Activated naive CD8-positive, alpha-beta T cell treated with anti-CD3 and anti-CD28 coated beads, Interleukin-2, amount 50 U/mL, for 16 hours (primary cell): ENCODE measurements at places on chromosomes 2 and 18.

DNA sequence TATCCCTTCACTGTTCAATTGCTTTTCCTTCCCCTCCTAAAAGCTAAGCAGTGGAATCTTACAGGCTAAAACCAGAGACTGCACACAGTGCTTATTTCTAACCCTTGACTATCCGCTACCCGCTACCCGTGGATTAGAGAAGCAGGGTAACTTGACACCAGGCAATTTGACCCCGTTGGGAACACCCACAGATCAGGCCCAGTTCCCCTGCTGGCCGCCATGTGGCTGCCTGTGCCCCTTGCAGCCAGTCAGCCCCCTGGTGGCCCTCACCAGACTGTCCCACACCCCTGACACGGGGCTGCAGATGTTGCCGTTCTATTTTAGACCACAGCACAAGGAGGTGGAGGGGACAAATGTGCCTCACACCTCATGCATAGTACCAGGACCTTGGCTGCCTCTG lies 74.8 kb downstream of the TXNL1 start:
- DNase-seq, result no peak

DNA sequence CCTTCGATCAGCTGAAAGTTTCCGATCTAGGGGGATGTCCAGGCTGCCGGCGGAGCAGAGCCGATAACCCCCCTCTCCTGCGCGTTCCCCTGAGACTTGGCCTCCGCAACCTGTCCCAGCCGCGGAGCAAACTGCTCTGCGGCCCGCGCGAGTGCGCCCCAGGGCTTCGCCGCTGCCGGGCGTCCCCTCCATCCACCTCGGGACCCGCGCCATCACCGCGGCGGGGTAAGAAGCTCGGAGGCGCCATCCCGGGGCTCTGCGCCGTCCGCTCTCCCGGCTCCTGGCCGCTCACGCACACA lies 990 bp upstream of the GDF7 start:
- no peak for DNase-seq

- no peak for DNase-seq
Measured at GRCh38 chr18:10370716-10371115, 83.7 kb upstream of the APCDD1 start.

DNA sequence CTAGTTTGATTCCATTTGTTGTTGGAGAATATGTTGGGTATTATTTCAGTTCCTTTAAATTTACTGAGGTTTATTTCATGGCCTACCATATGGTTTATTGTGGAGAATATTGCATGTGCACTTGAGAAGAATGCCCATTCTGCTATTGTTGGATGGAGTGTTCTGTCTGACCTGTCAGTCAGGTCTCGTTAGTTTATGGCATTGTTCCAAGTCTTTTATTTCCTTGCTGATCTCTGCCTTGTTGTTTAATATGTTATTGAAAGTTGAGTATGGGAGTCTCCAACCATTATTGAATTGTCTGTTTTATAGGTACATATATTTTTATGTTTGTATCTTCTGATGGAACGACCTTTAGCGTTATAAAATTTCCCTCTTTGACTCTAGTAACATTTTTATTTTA lies 86.3 kb downstream of the PTPN4 start:
- no peak for DNase-seq

GRCh38 chr2:105291981-105292380 lies 37.6 kb downstream of the TGFBRAP1 start:
- no peak for DNase-seq

DNA sequence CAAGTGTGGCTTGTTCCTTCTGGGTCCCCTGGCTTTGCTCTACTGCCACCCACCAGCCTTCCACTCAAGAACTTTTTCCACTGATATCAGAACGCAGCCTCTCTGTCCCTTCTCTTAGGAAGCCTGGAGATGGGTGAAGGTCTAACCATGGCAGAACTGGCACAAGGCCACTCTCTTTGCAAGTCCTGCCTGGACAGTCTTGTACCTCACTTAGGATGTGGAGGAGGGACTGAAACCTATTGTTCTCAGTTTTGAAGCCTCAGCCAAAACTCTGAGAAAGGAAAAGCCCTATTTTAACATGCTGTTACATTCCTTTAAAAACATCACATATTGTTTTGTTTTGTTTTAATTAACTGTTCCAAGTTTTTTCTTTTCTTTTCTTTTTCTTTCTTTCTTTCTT lies 58.9 kb upstream of the NCOA1 start:
- no peak for DNase-seq

- no peak for DNase-seq
Measured at GRCh38 chr2:18213986-18214385, 335.5 kb downstream of the KCNS3 start.

DNA sequence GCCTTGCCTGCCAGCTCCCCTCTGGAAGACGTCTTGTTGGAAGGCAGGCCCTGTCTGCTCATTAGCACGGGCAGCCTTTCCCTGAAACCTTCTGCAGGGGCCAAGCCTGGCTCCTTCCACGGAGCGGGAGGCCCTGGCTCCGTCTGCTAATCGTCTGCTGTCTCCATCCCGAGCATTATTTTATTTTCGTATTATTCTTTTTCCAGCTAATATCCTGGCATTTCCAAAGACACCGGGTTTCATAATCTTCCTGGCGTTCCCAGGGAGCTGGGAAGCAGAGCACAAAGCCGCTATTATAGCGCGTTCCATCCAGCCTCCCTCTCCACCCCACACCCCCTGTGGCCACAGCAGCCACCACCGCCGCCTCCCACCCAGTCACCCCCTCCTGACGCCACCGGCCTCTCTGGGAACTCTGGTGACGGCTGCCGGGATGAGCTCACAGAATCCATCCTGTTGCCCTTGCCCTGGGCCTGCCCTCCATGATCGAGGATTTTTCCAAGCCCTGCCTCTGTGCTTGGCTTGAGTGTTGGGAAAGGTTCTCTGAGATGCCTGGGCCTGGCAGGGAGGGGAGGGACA lies 125.5 kb downstream of the DYSF start:
- DNase-seq, result no peak

DNA sequence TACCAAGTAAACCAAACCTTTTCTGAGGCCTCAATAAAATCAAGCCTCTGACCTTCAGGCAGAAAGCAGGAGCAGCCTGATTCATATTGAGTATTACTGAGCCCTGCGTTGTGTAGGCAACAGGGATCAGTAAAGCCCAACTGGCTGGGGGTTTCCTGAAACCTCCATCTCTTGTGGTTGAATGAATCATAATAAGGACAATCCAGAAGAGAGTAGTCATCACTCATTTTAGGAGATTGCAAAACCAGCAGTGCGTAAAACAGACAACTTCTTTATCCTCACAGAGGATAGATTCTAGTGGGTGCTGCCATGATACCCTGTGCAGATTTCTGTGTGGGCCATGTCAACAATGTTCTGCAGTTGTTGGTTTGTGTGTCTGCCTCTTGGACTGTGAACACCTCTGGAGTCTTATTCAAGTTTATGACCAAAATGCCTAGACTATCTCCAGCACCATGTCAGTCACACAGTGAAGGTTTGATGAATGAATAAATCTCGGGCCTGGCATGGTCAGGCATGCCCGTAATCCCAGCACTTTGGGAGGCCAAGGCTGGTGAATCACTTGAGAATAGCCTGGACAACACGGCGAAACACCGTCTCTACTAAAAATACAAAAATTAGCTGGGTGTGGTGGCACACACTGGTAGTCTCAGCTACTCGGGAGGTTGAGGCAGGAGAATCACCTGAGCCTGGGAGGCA lies 51.8 kb upstream of the RAB27B start:
- DNase-seq, result no peak

DNA sequence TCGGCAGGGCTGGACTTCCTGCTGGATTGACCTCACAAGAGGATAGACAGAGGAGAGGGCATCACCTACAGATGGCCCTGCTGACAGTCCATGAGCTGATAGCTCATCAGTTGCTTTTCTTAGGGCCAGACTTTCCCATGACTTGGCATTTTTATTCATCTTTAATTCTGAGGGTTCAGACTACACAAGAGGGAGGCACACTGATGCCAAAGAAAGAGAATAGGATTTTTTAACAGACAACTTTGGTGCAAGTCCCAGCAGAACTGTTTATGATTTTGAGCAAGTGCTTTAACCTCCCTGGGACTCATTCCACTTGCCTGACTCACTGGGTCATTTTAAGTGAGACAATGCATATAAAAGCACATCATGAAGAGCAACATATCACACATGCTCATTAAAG lies 299.2 kb downstream of the INSIG2 start:
- DNase-seq, result no peak

GRCh38 chr2:181992776-181993175 lies 7.1 kb downstream of the PPP1R1C start:
- DNase-seq, result no peak

- no peak for DNase-seq
Measured at GRCh38 chr2:218582076-218582475, 13.4 kb downstream of the CNOT9 start.

DNA sequence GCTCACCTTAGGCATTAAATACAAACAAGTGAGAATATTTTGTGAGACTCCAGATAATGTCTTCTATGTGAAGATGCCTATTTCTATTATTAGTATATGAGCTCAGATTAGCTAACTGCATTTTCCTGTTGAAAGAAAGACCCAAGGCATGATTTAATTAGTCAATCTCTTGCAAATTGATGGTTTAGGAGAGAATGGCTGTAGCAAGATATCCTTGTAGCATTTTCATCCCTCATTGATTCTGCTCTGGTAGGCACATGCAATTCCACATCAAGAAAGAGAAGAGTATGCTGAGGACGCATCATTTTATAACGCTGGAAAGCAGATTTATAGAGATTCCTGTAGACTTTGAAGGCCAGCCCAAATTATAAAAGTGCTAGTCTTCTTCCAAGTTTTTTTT lies 332.0 kb downstream of the SOX11 start:
- DNase-seq, result no peak

- no peak for DNase-seq
Measured at GRCh38 chr2:228067309-228067708, 114.2 kb downstream of the SPHKAP start.

DNA sequence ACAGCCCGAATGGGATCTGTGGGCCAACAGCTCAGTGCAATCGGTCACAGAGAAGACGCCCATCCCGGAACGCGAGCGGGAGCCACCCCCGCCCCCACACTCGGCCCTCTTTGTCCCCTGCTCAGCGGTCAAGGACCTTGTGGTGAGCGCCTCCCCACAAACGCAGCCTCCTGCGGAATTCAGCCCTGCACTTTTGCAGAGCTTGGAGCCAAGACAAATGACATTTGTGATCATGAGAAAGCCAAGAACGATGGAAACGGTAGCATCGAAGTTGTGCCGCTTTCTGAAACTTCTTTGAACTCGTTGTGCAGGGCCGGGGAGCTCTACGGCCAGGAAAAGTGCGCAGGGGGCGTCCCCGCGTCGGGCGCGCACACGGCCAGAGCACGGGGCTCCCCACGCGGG lies 6.7 kb upstream of the SALL3 start:
- DNase-seq, result no peak

DNA sequence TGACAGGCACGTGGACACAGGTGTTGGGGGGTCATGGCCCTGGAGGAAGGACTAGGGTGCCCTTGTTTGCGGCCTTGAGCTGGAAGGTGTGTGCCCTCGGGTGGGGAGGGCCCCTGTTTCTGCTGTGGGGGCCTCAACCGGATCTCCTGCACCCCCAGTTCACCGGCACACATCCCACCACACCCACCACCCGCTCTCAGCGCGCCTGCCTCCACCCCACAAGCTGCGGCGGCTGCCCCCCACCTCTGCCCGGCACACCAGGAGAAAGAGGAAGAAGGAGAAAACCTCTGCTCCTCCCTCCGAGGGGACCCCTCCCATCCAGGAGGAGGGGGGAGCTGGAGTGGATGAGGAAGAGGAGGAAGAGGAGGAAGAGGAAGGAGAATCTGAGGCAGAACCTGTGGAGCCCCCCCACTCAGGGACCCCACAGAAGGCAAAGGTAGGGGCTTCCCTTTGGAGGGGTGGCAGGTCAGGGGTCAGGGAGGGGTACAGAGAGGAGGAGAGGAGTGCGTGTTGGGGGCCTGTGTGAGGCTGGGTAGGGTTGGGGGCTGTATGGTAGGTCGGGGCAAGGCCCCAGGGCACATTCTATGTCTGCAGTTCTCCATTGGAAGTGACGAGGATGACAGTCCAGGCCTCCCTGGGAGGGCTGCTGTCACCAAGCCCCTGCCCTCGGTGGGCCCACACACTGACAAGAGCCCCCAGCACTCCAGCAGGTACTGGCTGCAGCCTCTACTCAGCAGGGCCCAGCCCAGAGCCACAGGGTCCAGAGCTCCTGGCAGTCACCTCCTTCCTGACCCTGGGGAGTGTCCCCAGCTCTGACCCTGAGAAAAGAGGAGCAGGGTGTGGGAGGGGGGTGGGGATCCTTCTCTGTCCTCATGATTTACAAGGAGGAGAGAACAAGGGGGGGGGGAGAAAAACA lies 1.8 kb downstream of the SLC4A3 start:
- no peak for DNase-seq

DNA sequence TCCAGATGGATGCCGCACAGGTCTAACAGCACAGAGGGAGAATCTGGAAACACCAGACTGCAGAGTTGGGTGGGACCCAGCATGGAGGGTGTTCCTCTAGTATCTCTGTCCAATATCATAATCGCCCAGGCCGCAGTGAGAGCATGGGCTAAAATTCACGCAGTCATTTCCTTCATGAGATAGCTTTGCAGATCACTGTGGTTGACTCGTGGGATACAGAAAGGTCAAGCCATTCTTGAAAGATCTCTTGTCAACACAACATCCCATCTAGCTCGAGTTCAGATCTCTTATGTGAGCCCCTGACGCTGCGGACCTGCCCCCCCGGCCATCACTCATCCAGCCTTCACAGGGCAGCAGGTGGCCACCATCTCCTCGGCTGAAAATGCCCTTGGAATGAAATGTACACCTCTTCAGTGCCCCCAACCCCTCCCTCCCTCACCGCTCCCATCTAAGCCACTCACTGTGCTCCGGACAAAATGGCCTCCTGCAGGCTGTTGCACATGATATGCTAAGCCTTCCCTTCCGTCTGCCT lies 45.9 kb downstream of the FOSL2 start:
- no peak for DNase-seq

GRCh38 chr2:123840016-123840415 lies 185.1 kb upstream of the CNTNAP5 start:
- DNase-seq, result no peak

- DNase-seq, result no peak
Measured at GRCh38 chr2:70887550-70888246, 48.0 kb upstream of the ATP6V1B1 start.

- no peak for DNase-seq
Measured at GRCh38 chr2:113200736-113201490, 27.1 kb downstream of the PSD4 start.

- DNase-seq, result no peak
Measured at GRCh38 chr2:113079131-113079530, 11.4 kb downstream of the IL1F10 start.

DNA sequence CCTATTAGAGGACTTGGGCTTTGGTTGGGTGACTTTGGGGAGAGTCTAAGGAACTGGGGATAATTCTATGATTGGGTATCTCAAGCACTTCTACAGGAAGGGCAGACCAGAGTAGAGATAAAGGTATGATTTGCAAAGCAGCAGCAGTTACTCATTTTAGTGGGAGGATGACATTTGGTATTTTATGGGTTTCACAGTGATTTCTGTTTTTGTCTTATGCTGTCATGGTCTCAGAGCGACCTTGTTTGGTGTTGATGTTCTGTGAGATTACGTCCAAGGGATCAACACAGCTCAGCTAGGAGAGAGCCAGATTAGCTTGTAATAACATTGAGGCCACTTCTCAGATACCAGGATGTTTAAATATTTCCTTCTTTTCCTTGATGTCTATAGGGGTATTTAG lies 18.2 kb downstream of the TTR start:
- DNase-seq, result no peak
